ENCODE measurements at places on chromosomes 7 and 10. TPM values are rescaled to one million over a fixed set of nuclear protein-coding genes. Genes with fewer than 3 reads are reported as not detected.

Gene PIK3CG
- total RNA-seq = 1.6 TPM

Gene ZNF107
- total RNA-seq = 0.94 TPM

Gene UCMA
- total RNA-seq = not detected

Gene PLCE1
- 3.3 TPM for total RNA-seq

Gene RSPH10B2
- not detected for total RNA-seq

Gene CCL24
- total RNA-seq = not detected

Gene LRRC27
- 3.9 TPM for total RNA-seq

Gene SFXN3
- 11.4 TPM for total RNA-seq

Gene ZRANB1
- total RNA-seq = 24.2 TPM

Gene SLC39A12
- not detected for total RNA-seq

Gene VWDE
- total RNA-seq = not detected

Gene DGKI
- total RNA-seq = 1.4 TPM

Gene HELLS
- total RNA-seq = 1.6 TPM

Gene NUDT5
- 10.0 TPM for total RNA-seq

Gene TEX36
- total RNA-seq = not detected

Gene CDK14
- 24.2 TPM for total RNA-seq

Gene ATOH7
- total RNA-seq = not detected

Gene MEIG1
- total RNA-seq = not detected

Gene NKX6-2
- not detected for total RNA-seq

Gene MAP3K8
- 7.3 TPM for total RNA-seq

Gene KLF14
- total RNA-seq = not detected

Gene PKD2L1
- not detected for total RNA-seq
